NCI-H345 (cell line): ENCODE measurements at places on chromosomes 16 and 17.

DNA sequence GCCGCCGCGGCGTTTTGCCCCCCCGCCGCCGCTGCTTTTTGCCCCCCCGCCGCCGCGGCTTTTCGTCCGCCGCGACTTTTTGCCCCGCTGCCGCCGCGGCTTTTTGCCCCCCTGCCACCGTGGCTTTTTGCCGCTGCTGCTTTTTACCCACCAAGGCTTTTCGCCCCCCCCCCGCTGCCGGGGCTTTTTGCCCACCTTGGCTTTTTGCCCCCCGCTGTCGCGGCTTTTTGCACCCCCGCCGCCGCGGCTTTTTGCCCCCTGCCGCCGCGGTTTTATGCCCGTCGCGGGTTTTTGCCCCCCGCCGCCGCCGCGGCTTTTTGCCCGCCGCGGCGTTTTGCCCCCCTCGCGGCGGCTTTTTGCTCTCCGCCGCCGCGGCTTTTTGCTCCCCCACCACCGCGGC, 1343.0 kb downstream of the TP53TG3F start:
- no peak for DNase-seq

GRCh38 chr17:27817731-27818130, 17.4 kb upstream of the NOS2 start:
- no peak for DNase-seq

GRCh38 chr17:15742921-15743320, 10.8 kb downstream of the TBC1D26 start:
- DNase-seq: no peak

- DNase-seq: no peak
Observed at GRCh38 chr16:81502396-81503070, 57.9 kb downstream of the CMIP start.

GRCh38 chr16:86199182-86199581, 300.2 kb downstream of the IRF8 start:
- DNase-seq: no peak

DNA sequence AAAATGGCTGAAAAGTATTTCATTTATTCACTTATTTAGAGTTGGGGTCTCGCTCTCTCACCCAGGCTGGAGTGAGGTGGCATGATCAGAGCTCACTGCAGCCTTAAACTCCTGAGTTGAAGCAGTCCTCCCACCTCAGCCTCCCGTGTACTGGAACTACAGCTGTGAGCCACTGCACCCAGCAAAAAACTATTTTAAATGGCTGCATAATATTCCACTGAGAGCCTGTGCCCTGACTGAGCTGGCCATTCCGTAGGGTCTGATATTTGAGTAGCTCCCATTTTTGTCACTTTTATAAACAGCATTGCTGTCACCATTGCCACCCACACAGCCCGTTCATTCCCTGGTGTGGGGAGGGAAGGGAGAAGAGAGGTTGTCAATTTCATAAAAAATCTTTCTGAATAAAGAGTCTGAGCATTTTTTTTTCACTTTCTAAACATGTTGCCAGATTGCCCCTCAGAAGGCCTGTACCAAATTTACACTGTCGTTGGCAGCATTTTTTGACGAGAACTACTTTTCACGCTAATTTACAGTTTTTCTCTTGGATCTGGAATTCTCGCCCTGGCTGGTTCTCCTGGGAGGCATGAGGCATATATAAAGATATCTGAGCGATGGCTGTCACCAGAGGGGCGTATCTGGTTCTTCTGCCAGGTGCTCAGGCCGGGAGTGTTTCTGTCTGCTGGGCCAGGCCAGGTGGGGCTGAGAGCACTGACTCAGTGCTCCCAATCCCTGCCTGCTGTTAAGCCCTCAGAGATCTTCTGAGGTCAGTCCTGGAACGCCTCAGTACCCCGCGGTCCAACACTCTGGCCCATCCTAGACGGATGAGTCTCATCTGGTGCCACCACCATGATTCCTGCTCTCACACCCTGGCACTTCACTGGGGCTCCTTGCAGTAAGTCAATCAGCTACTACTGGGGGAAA, 7.2 kb upstream of the KIFC3 start:
- no peak for DNase-seq

DNA sequence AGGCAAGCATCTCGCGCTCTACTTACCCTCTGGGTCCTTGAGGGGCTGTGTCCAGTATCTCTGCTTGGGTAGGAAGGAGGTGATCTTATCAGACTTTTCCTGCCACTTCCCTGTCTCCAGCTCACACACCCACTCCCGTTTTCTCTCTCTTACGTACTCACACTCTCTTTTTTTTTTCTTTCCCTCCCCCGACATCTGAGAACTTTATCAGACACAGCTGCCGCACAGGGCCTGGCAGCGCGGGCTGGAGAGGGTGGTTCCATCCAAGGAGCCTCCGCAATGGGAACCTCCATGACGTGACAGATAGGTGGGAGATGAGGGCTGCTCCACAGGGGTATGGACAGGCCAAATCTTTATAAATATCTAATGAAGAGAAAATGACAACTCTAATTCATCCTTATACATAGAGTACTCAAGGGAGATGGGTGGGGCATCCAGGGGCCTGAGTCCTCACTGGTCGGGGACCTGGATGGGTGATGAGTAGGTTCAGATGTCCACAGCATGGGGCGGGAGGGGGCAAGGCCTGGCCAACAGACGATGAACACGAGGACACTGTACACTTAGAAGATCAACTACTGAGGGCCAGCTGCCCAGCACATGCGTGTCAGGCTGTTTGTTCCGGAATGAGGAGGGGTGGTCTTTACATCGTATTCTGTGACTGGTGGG, 23.3 kb downstream of the MINK1 start:
- DNase-seq: no peak
